ENCODE measurements at places on chromosomes 5 and 9.
A peak's percentile ranks its signal among the peaks of the same experiment; 100 is the strongest.

DNA sequence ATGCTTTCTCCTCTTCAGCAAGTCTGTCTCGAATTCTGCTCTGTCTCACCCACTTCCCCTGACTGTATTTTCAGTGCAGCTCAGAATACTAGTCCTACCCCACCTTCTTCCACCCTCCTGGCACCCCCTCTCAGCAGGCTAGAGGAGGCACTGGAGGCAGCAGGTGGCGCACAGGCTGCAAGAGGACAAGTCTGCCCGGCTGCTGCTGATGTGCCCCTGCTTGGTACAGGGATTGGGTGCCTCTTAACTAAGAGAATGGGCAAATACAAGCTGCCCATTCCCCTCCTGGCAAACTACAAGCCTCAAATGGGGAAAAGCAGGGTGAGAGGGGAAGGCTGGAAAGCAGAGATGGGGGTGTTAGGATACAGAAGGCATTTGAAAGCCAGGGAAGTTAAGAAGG, 5.1 kb downstream of the TLN1 start:
- DNase-seq = peak; percentile 39

- DNase-seq = no peak
These were observed 15.6 kb upstream of the TJP2 start for GRCh38 chr9:69158471-69158870.

DNA sequence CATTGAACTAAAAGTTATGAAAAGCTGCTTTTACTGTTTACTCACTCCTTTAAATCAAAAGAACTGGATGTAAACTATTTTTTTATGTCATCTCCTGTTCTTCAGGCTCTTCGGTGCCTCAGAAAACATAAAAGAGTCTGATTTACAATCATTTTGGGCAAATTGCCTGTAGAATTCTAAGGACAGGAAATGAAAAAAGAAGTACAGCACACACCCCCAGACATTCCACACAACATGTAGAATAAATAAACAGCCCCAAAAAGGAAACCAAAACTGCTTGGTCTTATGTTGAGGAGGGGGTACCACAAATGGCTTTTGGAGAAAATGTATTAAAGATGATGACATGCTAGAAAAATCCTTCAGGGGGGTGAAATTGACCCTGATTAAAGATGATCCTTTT, 57.2 kb downstream of the ITGA1 start:
- no peak for DNase-seq

GRCh38 chr5:122507581-122507980, 195.5 kb downstream of the SNCAIP start:
- DNase-seq = no peak

DNA sequence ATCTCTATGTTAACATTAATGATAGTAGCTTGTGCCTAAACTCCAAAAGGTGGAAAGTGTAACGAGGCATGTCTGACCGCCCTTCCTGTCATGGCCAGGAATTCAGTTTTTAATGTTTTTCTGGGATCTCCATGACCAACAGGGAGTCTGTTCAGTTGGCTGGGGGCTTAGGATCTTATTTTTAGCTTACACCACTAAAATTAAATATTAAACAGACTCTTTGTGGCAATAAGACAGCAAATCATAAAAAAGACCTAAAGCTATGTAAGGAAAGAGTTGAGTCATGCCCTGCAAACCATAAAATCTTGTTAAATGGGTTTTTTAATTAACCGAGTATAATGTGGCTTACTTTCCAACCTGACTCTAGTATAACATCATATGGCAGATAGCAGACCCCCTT, 247.8 kb downstream of the DIRAS2 start:
- DNase-seq = no peak

GRCh38 chr9:27247756-27248155, 49.2 kb downstream of the EQTN start:
- peak; percentile 35 for DNase-seq

DNA sequence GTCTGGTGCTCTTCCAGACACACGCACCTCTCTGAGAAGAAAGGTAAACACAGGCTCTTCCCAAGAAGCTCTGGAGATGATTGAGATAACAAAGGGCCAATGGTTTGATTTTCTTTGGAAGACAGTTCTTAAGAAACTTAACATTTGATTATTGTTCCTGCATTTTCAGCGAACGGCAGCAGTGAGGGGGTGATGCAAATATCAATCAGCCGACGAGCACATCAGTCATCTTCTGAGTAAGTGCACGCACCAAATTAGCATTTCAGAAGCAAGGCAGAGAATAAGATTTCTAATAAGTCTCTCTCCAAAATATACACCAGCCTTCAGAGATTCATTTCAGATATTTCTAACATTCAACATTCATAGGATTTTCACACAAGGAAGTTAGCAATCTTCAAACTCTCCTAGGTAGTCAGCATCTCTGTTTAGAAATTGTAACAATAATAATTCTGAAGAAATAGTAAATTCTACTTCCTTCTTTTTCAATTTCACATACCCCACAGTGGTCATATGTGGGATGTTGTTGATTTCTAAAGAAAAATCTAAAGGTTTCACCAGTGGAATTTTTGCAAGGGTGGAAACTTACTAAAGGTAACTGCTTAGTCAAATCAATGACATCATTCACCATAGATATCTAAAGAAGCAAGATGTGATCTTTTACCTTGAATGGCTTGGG, 250.3 kb downstream of the SEC61B start:
- DNase-seq = no peak

GRCh38 chr9:117434566-117434965, 19.7 kb upstream of the ASTN2 start:
- no peak for DNase-seq

GRCh38 chr5:38605610-38606009, 49.2 kb upstream of the LIFR start:
- DNase-seq = no peak

- DNase-seq = no peak
These were observed 580.8 kb downstream of the BNC2 start for GRCh38 chr9:16289639-16290038.

- no peak for DNase-seq
These were observed 146.7 kb upstream of the RAI14 start for GRCh38 chr5:34509392-34509791.

DNA sequence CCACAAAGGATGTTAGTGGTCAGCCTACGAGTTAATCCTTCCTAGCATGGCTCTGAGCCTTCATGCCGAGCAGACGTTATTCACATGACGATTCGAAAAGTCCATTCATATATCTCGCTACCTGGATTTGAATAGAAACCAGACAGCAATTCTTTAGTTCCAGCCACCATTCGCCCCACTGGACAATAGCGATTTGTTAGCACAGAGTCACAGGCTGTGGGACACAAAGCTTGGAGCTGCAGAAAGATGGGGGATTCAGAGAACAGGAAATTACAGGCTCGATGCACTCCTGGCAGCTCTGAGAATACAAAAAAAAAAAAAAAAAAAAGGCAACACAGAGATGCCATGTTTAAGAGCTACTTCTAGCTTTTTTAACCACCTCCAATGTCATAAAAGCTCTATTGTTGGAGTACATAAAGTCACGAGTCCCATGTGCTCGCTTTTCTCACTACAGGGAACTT, 110.7 kb downstream of the NR6A1 start:
- DNase-seq = peak; percentile 9

GRCh38 chr9:121607434-121608167, 43.8 kb upstream of the DAB2IP start:
- no peak for DNase-seq

DNA sequence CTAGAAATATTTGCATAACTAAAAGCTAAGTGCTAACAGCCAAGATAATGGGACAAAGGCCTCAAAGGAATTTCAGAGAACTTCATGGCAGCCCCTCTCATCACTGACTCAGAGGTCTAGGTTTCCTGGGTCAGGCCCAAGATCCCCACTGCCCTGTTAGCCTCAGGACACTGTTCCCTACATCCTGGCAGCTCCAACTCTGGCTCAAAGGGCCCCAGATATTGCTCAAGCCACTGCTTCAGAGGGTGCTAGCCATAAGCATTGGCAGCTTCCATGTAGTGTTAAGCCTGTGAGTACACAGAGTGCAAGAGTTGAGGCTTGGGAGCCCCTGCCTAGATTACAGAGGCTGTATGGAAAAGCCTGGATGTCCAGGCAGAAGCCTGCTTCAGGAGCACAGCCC, 998.1 kb downstream of the TLE1 start:
- no peak for DNase-seq

- DNase-seq = no peak
These were observed 395.4 kb downstream of the CSNK1G3 start for GRCh38 chr5:123907349-123907748.

GRCh38 chr9:35646153-35646532, 4.6 kb downstream of the SIT1 start:
- peak; percentile 47 for DNase-seq

GRCh38 chr9:98251551-98251950, 3.9 kb downstream of the TBC1D2 start:
- DNase-seq = no peak

- no peak for DNase-seq
These were observed 213.1 kb downstream of the AGTPBP1 start for GRCh38 chr9:85528607-85529006.

DNA sequence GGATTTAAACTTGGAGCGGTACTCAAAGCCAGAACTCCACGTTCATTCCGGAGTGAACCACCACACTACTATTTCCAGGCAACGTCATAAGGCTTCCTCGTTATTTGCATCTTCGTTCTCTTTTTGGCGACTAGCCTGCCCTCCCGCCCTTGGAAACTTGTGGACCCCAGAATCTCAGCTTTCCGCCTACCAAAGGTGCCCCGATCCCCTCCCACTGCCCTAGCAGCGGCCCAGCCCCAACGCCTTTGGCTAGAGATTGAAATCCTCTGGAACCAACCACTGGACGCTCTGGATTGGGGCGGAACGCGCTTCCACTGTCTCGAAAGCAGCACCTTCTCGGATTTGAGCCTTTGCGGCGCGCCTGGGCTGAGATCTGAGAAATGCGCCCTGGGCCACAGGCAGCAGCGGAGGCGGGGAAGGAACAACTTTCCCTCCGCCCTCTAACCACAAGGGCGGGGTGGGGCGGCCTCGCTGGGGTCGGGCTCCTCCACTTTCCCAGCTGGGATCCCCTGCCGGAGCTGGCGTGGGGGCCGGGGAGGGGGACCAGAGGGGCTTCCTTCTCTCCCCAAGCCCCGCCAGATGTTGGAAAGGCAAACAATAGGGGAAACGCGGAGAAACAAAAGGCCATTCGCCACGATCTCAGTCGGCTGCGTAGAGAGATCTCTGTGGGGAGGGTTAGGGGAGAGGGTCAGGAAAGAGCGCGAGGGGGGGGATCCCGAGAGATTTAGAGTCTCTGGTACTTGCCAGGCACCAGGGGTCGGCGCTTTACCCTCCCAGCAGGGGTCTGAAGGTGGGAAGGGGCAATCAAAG, 1.3 kb downstream of the MOB3B start:
- peak; percentile 67 for DNase-seq

DNA sequence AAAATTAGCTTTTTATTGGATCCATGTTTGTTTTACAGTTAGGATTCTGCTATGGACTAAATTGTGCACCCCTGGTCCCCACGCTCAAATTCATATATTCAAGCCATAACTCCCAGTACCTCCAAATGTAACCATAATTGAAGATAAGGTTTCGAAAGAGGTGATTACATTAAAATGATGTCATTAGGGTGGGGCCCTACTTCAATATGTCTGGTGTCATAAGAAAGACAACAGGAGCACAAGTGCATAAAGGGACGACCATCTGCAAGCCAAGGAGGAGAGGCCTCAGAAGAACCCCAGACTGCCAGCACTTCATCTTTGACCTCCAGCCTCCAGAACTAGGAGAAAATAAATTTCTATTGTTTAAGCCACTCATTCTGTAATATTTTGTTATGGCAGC, 7.4 kb upstream of the HNRNPA0 start:
- no peak for DNase-seq

DNA sequence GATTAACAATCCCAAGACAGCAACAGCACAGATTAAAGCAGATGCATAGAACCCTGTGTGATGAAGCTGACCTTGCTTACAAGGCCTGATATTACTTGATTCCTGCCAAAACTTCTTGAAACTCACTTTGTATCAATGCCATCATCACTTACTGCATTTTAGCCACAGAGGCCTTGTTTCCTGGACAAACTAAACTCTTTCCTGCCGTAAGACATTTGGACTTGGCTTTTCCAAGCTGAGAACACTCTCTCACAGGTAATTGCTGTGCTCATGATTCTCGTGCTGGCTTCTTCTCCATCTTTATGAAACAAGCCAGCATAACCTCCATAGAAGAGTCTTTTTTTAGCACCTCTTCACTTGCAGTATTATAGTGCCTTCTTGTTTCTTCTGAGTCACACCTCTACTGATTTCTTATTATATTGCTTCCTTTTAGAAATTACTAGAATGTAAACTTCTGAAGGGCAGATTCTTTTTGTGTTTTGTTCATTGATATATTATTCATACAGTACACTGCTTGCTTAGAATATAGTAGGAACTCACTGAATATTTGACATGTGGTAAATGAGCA, 456.5 kb upstream of the ZNF608 start:
- DNase-seq = no peak

- no peak for DNase-seq
These were observed 207.3 kb downstream of the ARHGAP26 start for GRCh38 chr5:142977363-142978051.

DNA sequence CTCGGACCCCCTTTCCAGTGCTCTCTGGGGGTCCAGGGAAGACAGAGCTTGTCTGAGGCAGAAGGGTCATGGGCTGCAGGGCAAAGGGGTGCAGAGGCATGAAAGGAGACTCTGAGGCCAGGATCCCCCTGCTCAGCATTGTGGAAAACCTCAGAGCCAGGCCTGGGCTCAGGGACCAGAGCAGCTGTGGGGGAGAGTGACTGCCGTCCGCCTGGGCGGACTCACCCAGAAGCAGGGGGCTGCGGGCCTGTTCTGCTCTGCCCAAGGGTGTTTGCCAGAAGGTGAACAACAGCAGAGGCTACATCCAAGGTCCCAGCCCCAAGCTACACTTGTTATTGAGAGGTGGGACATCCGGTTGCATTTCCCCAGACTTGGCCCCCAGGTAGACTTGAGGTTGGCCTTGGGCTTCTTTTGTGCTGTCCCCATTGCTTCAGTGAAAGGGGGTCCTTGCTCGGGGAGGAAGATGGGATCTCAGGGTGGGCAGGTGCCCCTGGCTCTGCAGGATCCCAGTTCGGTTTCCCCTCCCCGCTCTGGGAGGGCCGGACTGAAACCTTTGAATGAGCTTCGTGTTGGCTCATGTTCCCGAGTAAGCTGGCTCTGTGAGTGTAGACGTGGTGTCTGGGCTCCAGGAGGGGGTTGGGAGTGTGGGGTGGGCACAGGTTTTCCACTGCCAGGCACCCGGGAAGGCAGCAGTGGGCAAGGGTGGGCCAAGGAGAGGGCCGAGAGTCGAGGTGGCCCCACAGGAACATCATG, 92.1 kb downstream of the COL5A1 start:
- DNase-seq = no peak

GRCh38 chr5:127377651-127378050, 87.1 kb downstream of the MEGF10 start:
- DNase-seq = no peak

All from GM20000 (cell line).